ENCODE measurements at places on chromosomes 3 and 15.

DNA sequence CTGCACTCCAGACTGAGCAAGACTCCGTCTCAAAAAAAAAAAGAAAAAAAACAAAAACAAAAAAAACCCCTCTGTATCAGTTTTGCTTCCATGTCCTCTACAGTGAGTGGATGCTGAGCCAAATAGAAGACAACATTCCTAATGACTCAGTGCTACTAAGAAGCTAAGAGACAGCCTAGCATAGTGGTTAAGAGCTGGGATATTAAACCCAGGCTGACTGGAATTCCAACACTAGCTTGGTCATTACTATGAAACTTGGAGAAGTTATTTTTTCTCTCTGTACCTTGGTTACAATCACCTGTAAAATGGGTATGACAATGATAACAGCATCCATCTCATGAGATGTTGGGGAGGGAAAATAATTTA is 60.9 kb upstream of the PYGO1 start:
- DNase-seq = peak; percentile 27

DNA sequence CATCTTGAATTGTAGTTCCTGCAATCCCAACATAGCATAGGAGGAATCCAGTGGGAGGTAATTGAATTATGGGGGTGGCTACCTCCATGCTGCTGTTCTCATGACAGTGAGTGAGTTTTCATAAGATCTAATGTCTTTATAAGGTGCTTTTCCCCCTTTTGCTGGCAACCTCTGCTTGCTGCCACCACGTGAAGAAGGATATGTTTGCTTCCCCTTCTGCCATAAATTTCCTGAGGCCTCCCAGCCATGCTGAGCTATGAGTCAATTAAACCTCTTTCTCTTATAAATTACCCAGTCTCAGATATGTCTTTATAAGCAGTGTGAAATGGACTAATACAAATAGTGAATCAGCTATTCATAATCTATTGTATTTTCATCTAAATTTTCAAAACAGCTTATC is 537.3 kb downstream of the EPHA3 start:
- no peak for DNase-seq

GRCh38 chr3:130728037-130728436 is 18.6 kb downstream of the PIK3R4 start:
- no peak for DNase-seq

GRCh38 chr3:129310111-129311011 is 31.7 kb downstream of the HMCES start:
- no peak for DNase-seq

DNA sequence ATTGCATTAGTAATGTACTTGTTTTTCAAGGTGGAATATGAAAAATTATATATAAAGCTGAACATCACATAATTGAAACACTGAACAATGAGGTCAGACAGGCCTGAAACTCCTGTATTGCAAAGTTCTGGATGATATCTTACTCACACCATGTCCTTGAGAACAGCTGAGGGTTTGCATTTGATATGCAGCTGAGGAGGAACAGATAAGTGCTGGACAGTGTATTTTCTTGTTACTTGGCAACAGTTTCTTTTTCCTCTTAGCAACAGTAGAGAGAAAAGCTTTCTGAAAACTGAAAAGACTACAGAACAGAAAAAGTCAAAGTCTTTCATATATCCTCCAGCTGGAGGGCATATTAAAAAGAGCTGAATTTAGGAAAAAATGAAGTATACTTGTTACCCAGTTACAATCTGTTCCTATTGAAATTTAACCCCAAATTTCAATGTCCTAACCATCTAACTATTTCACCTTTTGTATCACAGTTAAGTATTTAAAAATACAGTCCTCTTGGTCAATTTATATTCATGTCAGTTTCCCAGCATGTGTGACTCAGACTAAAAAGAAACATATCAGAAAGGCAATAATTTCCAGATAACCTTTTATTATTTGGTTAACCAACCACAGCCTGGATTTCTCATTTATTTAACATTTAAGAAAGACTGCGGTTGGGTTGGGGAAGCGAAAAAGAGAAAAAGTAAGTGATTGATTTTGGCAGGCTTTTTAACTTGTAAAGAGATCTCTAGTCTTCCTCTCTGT is 733.0 kb upstream of the DPPA4 start:
- peak; percentile 8 for DNase-seq
